ENCODE measurements at places on chromosomes 4 and X.

- no peak for DNase-seq
These were observed 22.0 kb downstream of the ARHGAP24 start for GRCh38 chr4:85496933-85497332.

GRCh38 chr4:90183254-90183653 is 56.1 kb downstream of the CCSER1 start:
- DNase-seq = no peak

DNA sequence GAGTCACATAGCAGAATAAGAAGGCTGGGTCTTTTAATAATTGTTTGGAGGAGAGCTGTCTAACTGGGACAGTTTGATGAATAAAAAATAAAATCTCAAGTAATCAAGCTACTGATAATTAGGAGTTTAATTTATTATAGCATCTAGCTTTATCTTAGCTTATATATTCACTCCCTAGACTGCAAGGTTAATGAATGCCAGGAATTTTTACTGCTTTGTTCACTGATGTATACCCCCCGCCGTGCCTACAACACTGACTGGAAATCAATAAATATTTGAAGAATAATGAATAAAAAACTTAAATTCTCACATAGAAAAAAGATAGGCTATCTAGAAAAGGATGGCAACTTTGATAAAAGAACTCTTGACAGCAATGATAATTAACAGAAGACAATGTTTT is 59.7 kb downstream of the IQCM start:
- no peak for DNase-seq

DNA sequence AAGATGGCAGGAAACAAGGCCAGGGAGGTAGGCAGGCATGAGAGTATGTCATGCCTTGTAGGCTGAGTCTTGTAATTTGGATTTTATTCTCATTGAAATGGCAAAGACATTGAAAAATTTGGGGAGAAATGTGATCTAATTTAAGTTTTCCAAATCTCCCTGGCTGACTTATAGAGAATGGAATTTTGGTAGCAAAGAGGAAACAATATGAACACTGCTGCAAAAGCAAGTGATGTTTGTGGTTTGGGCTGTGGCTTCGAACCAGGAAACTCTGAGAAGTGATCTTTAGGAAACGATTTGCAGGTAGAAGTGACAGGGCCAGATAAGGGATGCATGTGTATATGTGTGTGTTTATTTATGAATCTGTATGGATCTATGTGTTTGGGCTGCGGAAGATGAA is 35.6 kb downstream of the ARSJ start:
- DNase-seq = no peak

- DNase-seq = no peak
These were observed 7.1 kb downstream of the CPZ start for GRCh38 chr4:8599657-8600056.

DNA sequence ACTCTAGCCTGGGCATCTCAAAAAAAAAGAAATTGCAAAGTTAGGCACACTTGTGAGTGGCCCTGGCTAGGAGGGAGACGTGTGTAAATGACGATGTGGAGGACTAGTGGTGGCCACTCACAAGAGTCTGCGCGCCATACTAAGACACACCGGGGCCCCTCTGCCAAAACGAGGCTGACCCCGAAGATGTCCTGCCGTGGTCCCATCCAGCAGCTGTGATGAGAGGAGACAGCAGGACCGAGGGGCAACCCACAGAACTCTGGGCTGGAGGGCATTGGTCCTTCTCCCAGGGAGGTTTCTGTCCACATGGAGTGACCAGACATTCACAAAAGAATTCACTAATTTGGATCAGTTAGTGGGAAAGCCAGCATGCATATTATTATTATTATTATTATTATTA is 47.4 kb downstream of the NOP14 start:
- DNase-seq = no peak

- DNase-seq = no peak
These were observed 100.7 kb upstream of the PGRMC2 start for GRCh38 chr4:128388352-128388630.

- no peak for DNase-seq
These were observed at the start of gene TAF7L for GRCh38 chrX:101290957-101291603. Gene TAF7L, minus strand, starts transcription at chrX:101291334. Its CDS starts 3,791 bp downstream, at chrX:101287543.

GRCh38 chr4:112823606-112824005 is 186.7 kb downstream of the LARP7 start:
- DNase-seq = no peak

- DNase-seq = no peak
These were observed 51.0 kb downstream of the WFS1 start for GRCh38 chr4:6320663-6321062.

- DNase-seq = no peak
These were observed 730 bp downstream of the CT55 start for GRCh38 chrX:135170468-135170867.

DNA sequence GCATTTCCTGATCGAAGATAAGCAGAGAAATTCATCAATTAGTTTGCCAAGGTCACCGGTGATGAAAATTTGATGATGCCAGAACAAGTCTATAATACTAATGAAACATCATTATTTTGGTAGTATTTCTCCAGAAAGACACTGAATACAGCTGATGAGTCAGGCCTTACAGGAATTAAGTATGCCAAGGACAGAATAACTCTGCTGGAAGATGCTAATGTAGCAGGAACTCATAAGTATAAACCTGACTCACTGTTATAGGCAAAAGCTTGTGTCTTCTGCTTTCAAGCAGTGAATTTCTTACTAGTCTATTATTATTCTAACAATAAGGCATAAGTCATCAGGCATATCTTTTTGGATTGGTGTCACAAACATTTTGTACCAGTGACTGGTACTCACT is 1825.1 kb upstream of the IGFBP7 start:
- no peak for DNase-seq

DNA sequence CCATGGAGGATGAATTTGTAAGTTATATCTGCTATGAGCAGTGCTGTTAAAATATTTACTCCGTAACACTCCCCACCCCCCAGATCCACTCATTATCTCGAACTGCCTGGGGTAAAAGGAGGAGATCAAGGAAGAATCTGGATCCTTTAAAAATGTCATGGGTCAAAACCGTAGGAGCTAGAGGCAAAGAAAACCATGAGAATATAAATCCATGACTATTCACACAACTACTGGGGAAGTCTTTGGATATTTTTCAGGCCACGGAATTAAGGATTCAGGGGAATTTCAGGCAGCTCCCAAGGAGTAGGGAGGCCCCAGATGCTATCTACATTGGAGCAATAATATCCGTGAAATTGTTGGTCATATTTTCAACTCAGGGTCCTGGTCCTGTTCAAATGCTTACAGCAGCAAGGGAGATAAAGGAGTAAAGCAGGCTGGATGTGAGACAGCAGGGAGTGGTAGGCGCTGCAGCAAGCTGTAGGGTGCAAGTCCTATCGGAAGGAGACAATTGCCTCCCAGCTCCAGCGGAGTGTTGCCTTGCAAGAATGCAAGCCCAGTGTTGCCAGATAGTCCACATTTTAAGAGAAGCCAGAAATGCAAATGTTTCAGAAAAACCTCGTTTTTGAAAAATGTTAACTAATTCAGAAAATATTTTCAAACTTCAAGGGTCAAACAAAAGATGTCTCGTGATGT is 116.2 kb upstream of the KIT start:
- no peak for DNase-seq

GRCh38 chr4:147825451-147826287 is 93.8 kb downstream of the ARHGAP10 start:
- DNase-seq = no peak

GRCh38 chrX:118751950-118752783 is 24.8 kb downstream of the IL13RA1 start:
- no peak for DNase-seq

- no peak for DNase-seq
These were observed 745.1 kb upstream of the TENM3 start for GRCh38 chr4:181498148-181498547.

- peak; percentile 15 for DNase-seq
These were observed 98.4 kb downstream of the PHKA2 start for GRCh38 chrX:18885328-18886004.

DNA sequence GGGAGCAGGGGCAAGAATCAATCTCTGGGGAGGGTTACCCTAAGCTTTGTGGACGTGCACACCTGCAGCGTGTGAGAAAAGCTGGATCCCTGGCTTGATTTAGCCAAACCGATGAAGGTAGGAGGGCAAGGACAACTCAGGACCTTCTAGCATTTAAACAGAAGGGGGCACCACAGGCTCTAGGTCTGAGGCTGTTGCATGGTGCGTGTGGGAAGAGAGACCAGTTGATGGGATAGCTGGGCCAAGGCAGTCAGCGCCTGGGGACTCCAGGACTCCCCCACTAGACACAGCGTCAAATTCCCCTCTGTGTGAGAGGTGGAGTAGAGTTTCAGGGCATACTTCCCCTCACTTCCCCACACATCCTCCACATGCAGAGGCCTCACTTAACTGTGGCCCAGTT is 4.3 kb downstream of the GABRQ start:
- DNase-seq = no peak

- no peak for DNase-seq
These were observed 8.1 kb downstream of the CLCN4 start for GRCh38 chrX:10164879-10165278.

DNA sequence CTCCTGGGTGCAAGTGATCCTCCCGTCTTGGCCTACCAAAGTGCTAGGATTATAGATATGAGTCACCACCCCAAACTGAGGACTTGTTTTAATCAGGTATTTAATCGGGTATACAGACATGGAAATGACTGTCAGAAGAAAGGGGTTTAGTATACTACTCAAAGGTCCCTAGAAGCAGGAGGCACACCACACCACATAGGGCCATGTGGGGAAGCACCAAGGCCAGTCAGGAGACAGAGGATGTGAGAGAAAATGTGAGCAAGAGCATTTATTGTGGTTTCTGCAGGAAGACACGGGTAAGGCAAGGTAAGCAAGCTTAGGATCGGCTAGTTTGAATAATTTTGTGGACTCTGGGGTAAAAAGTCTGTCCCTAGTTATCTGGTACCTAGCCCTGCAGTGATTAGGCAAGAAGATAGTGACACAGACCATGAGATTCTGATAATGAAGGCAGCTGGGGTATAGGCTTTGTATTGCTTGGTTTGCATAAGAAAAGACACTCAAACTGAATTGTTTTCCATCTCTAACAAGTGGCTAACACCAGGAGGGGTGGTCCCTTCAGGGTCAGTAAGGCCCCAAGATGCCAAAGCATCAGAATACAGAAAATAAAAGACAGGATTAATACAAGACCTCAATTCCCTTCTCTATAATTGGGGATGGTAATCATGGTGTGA is 408.8 kb upstream of the F9 start:
- DNase-seq = no peak

Data from CD4-positive, alpha-beta T cell treated with Interferon alpha-2 for 1 hour (primary cell).